ENCODE measurements at places on chromosomes 3 and 15.

DNA sequence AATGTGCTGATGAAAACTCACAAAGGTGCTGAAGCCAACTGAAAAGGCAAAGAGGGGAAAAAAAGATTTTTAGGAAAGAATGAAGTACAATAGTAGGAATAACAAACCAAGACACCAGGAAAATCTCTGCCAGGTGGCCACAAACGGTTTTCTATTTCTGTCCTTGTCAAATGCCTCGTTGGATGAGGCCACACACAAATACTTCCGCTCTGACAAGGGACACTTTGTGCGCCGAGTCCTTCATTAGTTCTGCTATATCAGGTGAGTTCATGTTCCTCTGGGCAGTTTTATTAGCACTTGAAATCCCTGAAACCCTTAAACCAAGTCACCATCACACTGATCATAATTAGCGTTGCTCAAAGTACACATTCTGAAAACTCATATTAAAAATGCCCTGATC, 373.1 kb downstream of the VPS13C start:
- DNase-seq, result no peak

DNA sequence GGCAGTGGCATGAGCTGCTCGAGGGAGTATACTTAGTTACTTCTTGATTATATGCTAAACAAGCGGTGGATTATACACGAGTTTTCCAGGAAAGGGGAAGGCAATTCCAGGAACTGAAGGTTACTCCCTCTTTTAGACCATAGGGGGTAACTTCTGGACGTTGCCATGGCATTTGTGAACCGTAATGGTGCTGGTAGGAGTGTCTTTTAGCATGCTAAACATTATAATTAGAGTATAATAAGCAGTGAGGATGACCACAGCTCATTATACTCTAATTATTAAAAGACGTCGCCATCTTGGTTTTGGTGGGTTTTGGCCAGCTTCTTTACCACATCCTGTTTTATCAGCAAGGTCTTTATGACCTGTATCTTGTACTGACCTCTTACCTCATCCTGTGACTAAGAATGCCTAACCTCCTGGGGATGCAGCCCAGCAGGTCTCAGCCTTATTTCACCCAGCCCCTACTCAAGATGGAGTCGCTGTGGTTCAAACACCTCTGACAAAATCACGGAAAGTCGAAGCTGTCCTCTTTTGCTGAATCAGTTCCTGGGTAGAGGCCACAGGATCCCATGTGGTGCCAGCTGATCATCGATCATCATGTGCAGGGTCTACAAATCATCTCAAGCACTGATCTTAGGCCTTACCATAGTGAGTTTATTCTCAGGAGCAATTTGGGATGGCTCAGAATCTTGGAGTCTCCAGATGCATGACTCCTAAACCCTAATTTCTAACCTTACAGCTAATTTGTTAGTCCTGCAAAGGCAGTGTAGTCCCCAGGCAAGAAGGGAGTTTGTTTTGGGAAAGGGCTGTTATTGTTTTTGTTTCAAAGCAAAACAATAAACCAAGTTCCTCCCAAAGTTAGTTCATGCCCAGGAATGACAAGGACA, 149.1 kb downstream of the TJP1 start:
- no peak for DNase-seq

GRCh38 chr3:134872440-134873388, 77.7 kb downstream of the EPHB1 start:
- no peak for DNase-seq

- no peak for DNase-seq
Measured at GRCh38 chr3:122074621-122075265, 19.6 kb downstream of the CD86 start.

GRCh38 chr3:69715204-69715603, 24.1 kb upstream of the MITF start:
- no peak for DNase-seq

GRCh38 chr3:122908251-122908650, 113.4 kb downstream of the SLC49A4 start:
- DNase-seq, result no peak

- no peak for DNase-seq
Measured at GRCh38 chr3:109328202-109328601, 9.1 kb downstream of the DPPA4 start.

- DNase-seq, result no peak
Measured at GRCh38 chr3:18618723-18619122, 193.6 kb upstream of the SATB1 start.

GRCh38 chr15:23690450-23690852, 3.3 kb upstream of the NDN start:
- peak; percentile 38 for DNase-seq

GRCh38 chr3:58884453-58884852, 165.4 kb downstream of the CFAP20DC start:
- DNase-seq, result no peak

DNA sequence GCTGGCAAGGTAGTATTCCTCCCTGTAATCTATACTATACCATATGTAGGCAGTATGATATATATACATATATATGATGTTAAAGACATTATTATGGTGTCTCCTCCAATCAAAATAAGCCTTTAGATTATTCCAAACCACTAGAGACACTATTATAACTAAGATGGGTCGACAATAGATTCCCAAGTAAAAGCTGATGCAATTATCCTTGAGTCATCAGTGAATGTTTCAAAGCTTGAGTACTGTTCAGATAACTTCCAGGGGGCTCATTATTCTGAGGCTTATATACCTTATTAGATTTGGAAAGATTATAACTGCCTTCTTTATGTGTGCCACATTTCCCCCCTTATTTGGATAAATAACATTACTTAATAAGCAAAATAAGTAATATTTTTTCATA, 11.9 kb upstream of the C3orf38 start:
- peak; percentile 28 for DNase-seq

GRCh38 chr3:72582211-72582878, 265.9 kb downstream of the SHQ1 start:
- no peak for DNase-seq

GRCh38 chr3:53078656-53079055, 32.8 kb upstream of the SFMBT1 start:
- no peak for DNase-seq

GRCh38 chr3:139627759-139628158, 50.0 kb downstream of the NMNAT3 start:
- no peak for DNase-seq

Data from astrocyte of the spinal cord (primary cell).